ENCODE measurements at places on chromosomes 3 and 15.

DNA sequence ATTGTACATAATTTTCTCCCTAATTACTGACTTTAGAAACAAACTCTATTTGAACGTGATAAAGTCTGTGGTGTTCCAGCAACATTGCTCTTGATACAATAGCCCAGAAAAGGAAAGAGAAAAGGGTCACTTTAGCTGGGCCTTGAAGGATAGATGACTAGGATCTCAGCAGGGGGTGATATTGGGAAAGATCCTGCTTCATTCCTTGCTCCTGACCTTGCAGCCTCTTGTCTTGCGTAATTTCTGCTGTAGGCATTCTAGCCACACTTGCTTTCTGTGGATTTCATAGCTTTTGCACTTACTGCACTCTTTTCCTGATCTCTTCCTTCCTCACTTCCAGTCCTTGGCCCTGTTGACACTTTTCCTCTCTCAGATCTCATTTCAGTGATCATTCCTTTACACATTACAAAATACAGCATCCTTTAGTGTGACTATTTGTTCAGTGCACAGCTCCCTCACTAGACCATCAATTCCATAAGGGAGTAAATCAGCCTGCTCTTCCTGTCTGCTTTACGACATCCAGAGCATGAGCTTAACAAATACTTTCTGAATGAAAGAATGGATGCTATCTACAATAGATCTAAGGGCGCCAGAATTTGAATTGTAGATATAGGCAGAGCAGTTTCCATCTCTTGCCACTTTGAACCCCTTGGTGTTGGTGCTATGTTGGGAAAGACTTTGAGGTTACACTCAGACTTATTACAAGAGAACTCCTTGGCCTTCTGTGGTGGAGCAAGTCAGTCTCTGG is 559.6 kb upstream of the MDFIC2 start:
- DNase-seq, result no peak

DNA sequence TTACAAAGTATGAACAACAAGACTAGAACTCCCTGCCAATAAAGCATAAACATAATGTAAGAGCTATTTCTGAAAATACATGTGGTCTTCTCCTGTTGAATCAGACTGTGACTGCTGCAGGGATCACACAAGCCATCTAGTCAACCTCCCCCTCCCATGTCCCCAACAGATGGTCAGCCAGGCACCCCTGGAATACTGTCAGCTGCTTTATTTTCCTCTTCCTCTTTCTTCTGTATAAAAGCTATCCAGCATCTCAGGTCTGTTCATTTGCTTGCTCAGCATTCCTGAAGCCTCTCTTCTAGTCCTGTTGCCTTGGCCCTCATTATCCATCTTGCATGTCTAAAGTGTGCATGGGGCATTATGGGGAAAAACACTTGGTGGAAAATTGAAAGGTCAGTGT is 6.5 kb upstream of the MINDY4B start:
- no peak for DNase-seq

GRCh38 chr3:112672716-112673541 is 32.0 kb upstream of the CCDC80 start:
- DNase-seq, result no peak

GRCh38 chr3:146184241-146185015 is 23.4 kb upstream of the PLOD2 start:
- DNase-seq, result no peak

- DNase-seq, result no peak
These were observed 48.1 kb downstream of the COL6A5 start for GRCh38 chr3:130393594-130393993.

DNA sequence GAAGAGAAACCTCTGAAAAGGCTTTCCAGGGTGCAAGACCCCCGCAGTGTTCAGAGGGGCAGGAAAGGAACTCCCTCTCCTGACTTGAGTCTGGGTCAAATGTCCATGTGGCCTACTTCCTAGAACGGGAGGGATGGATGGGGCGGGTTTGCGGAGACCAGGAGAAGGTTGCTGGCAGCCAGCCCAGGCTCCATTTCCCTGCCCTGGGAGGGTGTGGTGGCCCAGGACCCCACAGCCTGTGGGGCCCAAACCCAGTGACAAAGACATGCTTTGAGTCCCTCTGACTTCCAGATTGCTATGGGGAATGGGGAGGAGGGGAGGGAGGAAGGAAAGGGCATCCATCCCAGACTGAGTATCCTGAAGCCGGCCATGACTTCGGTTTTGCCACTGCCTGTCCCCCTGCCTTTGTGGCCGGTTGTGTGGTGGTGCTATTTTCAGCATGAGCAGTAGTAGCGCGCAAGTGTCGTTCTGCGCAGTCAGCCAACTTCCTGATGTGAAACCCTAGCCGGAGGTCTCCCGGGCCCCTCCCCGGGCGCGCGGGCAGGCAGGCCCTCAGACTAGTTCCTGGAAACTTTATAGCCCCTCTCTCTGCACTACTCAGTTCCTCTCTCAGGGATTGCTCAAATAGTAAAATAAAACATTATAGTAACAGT is 24.4 kb downstream of the MAGEF1 start:
- no peak for DNase-seq

DNA sequence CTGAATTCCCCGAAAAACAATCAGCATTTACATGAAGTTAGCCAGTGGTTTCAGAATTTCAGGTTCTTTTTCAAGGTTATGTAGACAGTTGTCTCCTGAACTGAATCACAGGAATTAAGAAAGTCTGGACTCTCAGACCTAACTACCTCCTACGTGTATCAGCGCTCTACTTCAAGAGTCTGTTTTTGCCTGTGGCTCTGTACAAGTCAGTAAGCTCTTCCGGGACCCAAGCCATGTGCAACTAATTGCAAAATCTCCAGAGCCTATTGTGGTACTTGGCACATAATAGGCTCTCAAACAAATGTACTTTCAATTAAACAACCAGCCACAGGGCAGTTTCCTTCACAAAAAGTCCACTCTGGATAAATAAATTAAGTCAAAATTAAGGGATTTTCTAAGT is 414.2 kb downstream of the PDCD6IP start:
- DNase-seq, result no peak

DNA sequence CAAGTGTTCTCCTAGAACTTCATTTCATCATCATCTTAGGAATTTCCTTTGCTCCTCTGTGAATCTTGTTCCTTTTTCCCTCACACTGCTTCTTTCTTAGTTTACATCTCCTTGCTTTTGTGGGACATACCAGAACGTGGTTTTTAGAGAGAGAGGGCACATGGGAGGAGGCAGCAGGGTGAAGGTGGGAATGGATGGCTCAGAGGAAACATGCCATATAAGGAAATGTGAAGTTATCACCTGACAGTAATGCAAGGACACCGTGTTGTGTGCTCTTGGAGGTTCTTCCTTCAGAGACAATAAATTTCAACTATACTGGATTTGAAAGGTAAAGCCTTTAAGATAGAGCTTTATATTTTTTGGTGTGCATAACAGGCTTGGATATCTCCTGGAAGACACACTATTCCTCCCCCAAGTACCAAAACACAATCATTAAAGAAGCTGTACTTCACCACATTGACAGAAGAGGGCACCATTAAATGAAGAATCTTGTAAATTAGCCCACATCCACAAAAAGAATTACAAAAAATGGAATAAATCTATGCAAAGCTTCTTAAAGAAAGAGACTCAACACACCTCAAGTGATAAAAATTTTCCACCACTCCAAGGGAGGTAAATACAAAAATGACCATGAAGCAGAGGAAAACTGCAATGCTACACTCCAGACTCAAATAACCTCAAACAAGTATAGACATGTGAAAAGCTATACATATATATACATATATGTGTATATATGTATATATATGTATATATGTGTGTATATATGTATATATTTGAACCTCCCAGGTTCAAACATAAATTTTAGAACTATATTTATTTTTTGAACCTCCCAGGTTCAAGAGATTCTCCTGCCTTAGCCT is 26.1 kb downstream of the RPL39L start:
- no peak for DNase-seq

- DNase-seq, result peak; percentile 59
These were observed 105.8 kb upstream of the RASGRP1 start for GRCh38 chr15:38670128-38671005.

DNA sequence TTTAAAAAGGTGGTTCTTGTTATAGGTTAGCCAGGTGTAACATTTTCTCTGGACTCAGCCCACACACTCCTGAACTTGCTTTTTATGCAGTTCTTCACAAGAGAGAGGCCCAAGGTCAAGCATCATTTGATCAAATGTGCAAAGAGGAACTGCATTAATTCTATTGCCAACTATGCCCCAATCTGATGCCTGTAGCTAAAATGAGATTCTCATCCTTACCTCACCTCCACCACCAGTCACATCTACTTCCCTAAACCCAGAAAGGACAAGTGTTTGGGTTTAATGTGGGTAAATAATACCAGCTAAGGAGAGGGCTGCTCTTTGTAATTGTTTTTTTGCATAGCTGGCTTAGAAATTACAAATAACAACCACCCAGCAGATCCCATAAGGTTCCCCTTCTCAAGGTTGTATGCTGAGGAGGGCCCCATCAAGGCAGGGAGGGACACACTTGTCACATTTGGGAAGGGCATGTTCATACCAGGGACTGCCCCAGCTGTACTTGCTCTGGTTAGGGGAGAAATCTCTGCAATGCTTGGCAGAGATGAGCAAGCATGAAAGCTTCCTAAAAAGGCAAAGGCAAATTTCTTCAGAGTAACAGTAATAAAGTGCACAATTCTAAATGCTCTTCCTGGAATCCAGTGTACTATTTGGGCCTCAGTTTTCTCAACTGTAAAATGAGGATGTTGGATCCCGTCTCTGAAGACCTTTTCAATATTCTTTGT is 76.2 kb downstream of the TGFBR2 start:
- peak; percentile 45 for DNase-seq

DNA sequence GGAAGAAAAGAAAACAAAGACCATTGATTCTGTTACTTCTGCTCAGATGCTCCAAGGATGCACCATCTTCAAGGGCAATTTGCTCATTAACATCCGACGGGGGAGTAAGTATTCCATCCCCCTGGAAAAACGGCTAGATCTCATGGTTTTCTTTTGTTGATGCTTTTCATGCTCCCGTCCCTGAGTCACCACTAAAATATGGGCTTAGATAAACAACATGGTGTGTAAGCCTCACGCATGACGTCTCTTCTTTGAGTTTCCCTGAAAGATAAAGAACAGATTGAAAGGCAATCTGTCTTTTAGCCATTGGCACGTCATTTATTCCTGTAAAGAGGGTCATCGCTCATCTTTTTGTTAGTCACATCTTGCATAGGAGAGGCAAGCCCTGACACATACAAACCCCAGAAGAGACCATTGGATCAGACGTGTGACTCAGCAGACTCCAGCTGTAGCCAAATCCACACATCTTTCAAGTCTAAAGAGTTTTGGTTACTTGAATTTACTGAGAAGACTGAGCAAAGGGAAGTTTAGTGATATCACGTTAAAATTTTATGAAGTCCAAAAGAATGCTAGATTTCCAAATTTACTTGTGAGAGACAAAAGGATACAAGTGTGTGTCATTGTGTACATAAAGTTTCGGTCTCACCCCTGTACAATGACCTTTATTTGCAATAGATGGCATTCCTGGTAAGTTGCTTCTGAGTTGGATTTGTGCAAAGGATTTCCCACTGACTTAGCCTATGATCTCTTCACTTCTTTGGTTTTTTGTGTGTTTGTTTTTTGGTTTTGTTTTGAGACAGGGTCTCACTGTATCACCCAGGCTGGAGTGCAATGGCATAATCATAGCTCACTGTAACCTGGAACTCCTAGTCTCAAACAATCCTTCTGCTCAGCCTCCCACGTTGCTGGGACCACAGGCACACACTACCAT is 110.5 kb downstream of the PGPEP1L start:
- DNase-seq, result no peak

GRCh38 chr3:131454501-131454900 is 48.3 kb downstream of the MRPL3 start:
- no peak for DNase-seq

GRCh38 chr3:172717493-172718088 is 6.7 kb upstream of the NCEH1 start:
- no peak for DNase-seq

DNA sequence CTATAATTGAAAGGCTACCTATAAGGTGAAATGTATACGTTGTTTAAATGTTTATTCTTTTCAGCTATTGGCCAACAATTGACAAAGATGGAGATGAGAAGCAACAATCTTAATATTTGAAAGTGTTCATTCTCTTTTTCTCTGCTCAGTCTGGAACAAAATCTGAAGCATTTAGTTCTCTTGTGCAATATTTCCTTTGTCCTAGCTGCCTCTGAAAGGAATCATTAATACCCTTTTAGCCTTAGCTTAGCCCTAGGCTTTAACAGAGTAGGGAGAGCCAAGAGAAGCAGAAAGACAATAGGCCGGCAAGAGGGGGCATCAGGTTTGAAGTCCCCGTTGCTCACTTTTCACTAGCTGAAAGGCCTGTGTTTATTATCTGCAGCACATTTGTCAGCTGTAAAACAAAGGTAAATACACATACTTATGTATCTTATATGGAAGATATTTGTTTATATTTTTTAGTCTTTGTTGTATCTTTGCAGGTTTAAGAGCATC is 422.5 kb upstream of the SEMA6D start:
- no peak for DNase-seq

GRCh38 chr15:80326270-80326669 is 74.3 kb upstream of the CTXND1 start:
- DNase-seq, result no peak

DNA sequence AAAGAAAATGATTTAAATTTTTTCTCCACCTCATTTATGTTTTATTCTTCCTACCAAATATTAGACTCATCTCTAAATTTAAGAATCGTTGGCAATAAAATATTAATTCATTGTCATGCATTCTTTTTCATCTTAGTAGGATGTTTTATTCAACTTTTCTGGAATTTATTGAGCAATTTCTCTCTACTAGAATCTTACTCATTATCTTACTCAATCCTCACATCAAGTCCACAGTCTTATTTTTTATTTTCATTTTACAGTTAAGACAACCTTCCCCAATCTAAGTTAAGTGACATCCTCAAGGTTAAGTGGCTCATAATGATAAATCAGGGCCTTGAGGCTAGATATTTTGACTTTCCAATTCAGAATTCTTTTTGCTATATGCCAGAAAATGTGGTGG is 15.9 kb upstream of the ALDH1A2 start:
- DNase-seq, result no peak

GRCh38 chr3:177119829-177120228 is 77.5 kb downstream of the TBL1XR1 start:
- DNase-seq, result no peak

- DNase-seq, result no peak
These were observed 133.3 kb downstream of the CMSS1 start for GRCh38 chr3:99950921-99951320.

DNA sequence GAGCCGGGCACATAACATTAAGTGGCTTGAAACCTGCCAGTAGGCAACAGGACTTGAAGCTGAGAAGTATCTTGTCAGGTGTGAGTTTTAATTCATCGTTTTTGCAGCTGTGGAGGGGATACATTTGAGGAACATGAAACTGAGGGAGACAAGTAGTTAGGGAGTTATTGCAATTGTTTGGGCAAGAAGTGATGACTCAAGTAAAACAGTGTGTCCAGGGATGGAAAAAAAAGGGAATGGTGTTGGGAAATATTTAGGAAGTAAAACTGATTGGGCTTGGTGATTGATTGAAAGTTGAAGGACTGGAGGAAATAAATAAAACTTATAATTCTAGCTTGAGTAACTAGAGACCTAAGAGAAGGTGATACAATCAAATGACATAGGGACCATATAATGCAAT is 85.5 kb downstream of the NCEH1 start:
- no peak for DNase-seq

GRCh38 chr15:31320022-31320421 is 6.6 kb upstream of the KLF13 start:
- no peak for DNase-seq

- no peak for DNase-seq
These were observed 9.6 kb upstream of the FLNB start for GRCh38 chr3:57998366-57999283.

- no peak for DNase-seq
These were observed 19.9 kb upstream of the LRIG1 start for GRCh38 chr3:66520724-66521123.

GRCh38 chr15:40104296-40104864 is 4.3 kb downstream of the BMF start:
- no peak for DNase-seq

All from stimulated activated naive CD8-positive, alpha-beta T cell treated with anti-CD3 and anti-CD28 coated beads, Interleukin-15, Interleukin-2, amounts not matched to agents 100 U/mL and 50 U/mL, for 24 hours (primary cell).